ENCODE measurements at places on chromosomes 16 and 17.

- no peak for DNase-seq
Observed at GRCh38 chr16:1771864-1772361, 570 bp upstream of the NME3 start.

DNA sequence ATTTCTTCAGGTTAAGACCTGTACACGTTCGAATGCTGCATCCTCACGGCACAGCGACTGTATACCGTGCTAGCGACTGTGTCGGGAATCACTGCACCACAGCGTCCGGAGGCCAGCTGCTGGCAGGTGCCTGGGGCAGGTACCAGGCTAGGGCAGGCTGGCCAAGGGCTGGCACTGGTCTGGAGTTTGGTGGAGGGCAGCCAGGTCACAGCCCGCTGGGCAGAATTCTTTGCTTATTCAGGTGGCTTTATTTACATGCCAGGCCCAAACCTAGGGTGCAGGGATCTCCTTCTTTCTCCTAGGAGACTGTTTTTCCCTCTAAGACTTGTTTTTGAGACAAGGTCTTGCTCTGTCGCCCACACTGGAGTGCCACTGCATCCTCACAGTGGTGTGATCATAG, 37.9 kb downstream of the COTL1 start:
- DNase-seq, result no peak

- DNase-seq, result no peak
Observed at GRCh38 chr17:83071966-83072562, 7.3 kb upstream of the METRNL start.

DNA sequence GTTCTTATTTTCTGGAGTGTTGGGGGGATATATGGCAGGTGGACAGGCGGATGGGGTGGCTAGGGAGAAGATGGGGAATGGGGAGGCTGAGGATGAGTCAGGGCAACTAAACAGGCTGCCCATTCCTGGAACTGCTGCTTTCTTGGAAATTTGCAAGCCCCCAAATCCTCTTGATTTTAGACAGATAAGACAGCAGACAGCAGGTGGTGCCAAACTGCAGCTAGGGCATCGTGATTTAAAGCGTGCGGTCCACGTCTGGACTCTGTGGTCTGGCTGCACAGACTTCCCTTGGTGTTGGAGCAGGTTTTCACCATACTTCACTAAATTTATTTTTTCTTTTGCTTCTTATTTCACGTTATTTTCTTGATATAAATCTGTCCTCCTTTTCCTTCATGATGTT, 10.9 kb upstream of the KRT24 start:
- no peak for DNase-seq

DNA sequence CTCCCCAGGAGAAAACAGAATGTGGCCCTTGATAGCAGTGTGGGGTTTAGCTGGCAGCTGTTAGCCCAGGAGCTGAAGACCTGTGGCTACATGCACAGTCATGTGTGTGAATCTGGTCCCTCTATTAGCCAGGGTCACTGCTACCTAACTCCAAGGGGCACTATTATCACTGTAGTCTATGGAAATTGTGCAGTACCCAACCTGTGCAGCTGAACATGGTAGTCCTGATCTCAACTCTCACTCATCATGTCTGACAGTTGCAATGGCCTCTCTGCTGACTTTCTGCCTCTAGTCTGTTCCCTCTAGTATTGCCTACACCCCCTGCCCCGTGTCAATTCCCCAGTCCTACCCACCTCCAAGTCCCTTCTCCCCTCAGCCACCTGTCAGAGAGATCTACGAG, 67.4 kb downstream of the RAB11FIP4 start:
- DNase-seq, result no peak

- no peak for DNase-seq
Observed at GRCh38 chr17:40178660-40179059, 1.4 kb downstream of the RAPGEFL1 start.

DNA sequence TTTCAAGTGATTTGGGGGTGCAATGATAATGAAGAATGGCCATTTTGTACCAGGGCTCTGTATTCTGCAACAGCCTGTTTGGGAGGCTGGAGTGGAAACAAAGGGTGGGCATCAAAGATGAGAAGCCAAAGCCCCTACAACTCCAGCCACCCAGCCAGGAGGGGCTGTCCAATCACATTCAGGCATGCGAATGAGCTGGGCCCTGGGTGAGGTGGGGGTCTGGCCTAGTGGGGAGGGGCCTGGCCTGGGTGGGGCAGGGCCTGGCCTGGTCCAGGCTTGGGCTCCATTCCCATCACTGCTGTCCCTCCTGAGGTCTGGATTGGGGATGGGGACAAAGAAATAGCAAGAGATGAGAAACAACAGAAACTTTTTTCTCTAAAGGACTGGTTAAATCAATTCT, 6.4 kb downstream of the AOC3 start:
- DNase-seq, result no peak

Measured in right hindlimb (tissue), 1 donor.